ENCODE measurements at places on chromosomes 3 and 15. TPM values are rescaled to one million over a fixed set of nuclear protein-coding genes. Genes with fewer than 3 reads are reported as not detected.
A peak's percentile ranks its signal among the peaks of the same experiment; 100 is the strongest.

Gene COL6A5
- 0.04 TPM for total RNA-seq

- no peak for DNase-seq
These were observed 169.1 kb downstream of the FAM43A start for GRCh38 chr3:194854659-194855390.

- DNase-seq, result no peak
These were observed 119.4 kb downstream of the SPATA16 start for GRCh38 chr3:173021547-173022185.

DNA sequence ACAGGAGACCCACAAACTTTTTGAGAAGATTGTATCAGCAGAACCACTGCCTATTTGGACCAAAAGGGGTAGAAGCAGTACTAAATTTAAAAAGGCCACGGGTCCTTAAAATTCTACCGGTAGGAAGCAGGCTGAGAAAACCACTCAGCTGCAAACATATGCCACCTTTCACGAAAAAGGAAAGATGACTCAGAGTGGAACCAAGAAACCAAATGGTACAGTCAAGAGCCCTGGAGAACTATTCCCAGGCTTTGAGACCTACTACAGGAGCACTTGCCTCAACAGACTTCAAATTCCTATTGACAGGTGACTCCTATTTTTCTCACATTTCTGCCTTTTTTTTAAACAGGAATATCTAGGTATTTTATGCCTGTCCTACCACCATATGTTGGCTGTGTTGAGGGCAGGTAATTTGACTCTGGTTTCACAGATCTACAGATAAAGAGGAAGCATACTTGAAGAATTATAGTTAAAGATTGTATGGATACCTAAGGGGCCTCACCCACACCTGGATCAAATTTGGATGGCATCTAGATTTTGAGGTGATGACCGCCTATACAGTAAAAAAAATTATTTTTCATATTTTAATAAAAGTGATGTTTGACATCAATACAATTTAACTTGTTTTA, 10.1 kb downstream of the GOLIM4 start:
- DNase-seq, result no peak

DNA sequence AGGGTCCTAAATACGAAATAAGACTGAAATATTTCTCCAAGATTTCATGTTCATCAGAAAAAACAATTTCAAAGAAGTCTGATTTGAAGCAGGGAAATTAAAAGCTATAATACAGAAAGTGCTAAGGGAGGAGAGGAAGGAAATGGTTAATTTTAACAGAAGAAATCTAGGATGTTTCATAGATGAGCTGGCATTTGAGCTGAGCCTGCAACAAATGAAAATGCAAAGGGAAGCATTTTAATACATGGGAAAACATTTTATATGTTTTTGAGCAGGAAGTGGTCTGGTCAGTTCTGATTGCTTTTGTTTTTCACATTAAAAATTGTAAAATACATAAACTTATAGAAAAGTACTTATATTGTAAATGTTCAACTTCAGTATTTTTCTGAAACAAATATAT, 17.2 kb upstream of the RAP2B start:
- DNase-seq, result no peak

GRCh38 chr3:182683453-182683852, 109.9 kb upstream of the ATP11B start:
- DNase-seq, result peak; percentile 73

- DNase-seq, result no peak
These were observed 279.2 kb downstream of the GABRG3 start for GRCh38 chr15:27250223-27250622.

GRCh38 chr3:64067506-64068346, 44.4 kb upstream of the PSMD6 start:
- no peak for DNase-seq

Gene TMEM266
- 0.81 TPM for total RNA-seq

Gene ZBBX
- 2.4 TPM for total RNA-seq

Gene GCHFR
- total RNA-seq, result 37.0 TPM

GRCh38 chr3:147630921-147631415, 221.8 kb downstream of the ZIC1 start:
- no peak for DNase-seq

All from H9 (cell line).